Fibroblast of mammary gland (primary cell): ENCODE measurements at places on chromosomes 3 and 15.

DNA sequence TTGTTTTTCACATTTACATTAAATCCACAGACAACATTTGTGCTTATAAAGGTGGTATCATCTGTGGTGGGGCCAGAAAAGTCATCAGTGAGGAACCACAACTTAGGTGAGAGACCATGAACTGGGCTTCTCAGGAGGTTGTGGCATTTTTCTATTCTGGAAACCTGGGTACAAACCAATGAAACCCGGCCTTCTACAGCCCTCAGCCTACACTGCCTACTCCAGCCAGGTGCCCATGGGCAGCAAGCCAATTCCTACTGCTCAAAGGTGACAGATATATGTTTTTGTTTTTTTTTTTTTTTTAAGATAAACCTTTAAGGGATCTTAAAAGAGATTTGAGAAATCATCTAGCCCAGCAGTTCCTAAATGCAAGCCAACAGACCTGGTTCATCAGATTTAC lies 20.3 kb downstream of the SPG21 start:
- DNase-seq = no peak

DNA sequence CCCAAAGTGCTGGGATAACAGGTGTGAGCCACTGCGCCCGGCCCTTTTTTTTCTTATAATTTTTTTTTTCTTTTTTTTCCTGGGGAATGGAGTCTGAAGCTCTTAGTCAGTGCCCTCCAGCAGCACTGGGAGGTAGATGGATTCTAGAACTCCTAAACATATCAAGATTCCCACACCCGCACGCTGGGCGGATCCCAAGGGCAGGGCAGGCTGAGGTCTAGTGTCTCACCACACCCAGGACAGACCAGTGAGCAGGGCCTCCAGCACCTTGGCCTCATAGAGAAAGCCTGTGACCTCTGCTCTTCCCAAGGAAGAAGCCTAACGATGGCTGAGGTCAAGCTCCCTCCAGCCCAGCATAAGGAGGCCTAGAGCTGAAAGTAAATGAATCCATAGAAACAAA lies 153.7 kb upstream of the MEF2A start:
- no peak for DNase-seq

DNA sequence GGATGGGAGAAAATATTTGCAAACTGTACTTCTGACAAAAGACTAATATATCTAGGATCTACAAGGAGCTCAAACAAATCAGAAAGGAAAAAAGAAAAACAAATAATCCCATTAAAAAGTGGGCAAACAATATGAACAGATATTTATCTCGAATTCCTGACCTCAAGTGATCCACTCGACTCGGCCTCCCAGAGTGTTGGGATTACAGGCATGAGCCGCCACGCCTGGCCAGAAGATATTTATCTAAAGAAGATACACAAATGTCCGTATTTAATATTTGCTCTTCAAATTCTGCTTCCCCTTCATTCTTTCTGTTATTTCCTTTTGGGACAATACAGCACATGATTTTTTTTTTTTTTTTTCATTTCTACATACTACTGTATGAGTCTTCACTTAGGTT lies 151.7 kb upstream of the GRM7 start:
- DNase-seq = no peak

DNA sequence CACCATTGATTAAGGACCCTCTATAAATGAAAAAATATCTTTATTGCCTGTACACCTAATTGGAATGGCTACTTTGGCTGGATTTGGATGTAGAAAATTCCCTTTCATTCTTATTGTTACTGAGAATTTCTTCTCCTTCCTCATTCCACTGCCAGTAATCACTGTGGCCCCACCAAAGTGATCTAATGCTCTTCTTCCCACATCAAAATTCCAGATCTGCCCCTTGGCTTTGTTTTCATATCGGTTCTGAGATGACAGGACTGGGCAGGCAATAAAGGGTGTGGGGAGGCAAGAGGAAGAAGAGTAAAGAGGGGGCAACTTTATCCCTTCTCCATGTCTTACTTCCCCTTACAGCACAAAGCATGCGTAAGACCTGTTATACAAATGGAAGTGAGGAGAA lies 2.1 kb downstream of the ANKUB1 start:
- peak; percentile 7 for DNase-seq

GRCh38 chr15:42324308-42324707 lies 35.0 kb upstream of the CAPN3 start:
- peak; percentile 38 for DNase-seq

GRCh38 chr3:146161663-146162002 lies 649 bp upstream of the PLOD2 start:
- peak; percentile 67 for DNase-seq

DNA sequence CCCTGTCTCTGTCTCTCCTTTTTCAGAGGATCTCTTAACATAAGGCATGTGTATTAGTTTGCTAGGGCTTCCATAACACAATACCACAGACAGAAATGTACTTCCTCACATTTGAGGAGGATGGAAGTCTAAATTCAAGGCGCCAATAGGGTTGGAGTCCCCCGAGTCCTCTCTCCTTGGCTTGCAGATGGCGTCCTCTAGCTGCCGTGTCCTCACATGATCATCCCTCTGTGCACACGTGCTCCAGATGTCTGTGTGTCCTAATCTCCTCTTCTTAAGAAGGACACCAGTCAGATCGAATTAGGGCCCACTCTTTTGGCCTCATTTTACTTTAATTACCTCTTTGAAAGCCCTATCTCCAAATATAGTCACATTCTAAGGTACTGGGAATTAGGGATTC lies 23.0 kb upstream of the BFSP2 start:
- DNase-seq = peak; percentile 8

DNA sequence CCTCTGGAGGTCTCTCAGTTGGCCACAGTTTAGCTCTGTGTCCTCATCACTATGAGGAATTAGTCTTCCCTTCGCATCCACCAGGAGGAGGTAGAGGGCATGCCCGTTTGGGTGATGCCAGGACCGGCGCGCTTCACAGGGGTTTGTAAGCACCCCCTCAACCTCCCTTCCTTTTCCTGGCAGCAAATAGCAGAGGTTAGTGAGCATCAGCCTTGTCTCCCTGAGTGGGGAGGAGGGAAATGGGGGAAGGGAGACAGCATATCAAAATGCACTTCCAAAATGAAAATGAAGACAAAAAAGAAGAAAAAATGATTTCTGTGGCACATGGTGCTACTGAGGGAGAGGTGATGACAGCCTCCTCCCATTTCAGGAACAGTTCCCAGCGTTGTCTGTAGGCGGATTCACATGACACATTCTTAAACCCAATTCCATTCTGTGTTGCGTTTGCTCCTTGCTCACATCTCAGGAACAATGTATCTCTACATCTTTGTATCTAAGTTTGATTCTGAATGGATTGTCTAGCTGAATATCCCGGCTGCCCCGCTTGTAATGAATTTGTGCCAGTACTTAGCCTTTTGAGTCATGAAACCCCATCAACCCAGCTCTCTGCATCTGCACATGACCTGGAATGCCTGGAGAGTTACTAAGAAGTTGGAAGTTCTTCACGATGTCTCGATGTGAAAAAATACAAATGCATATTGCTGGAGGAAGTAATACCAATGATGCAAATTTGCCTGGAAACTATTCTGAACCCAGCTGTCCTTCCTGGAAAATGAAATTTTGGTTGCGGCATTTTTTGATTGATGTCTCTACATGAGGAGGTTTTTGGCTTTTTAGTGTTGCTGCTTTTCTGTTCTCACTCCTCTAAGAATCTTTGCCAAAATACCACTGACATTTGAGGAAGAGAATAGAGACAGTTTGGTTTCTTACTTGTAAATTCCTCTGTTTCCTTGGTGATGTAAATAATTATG lies 45.2 kb downstream of the TYRO3 start:
- peak; percentile 93 for DNase-seq

DNA sequence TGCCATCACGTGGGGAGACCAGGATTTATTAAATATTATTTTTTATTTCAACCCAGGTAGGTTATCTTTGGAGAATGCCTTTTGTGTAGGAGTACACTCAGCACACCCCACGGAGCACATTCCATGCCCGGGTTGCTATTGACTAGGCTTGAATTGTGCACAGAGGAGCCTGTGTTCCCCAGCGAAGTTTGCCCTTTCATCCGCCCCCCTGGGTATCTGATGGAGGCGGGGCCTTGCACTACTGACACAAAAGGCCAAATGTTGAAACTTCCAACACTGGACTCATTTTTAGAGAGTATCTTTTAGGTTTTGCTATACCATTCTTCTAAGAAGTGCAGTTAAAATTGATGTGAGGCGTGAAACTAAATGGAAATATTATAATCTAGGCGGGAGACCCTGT lies 39.3 kb upstream of the PPP4R2 start:
- DNase-seq = no peak

GRCh38 chr3:11154036-11154952 lies at the start of gene HRH1:
TSS of gene HRH1 (plus strand) at chr3:11154493. CDS start at chr3:11259038, 104,545 bp downstream.
- DNase-seq = no peak

GRCh38 chr3:37752649-37753025 lies 109.0 kb upstream of the CTDSPL start:
- DNase-seq = no peak

DNA sequence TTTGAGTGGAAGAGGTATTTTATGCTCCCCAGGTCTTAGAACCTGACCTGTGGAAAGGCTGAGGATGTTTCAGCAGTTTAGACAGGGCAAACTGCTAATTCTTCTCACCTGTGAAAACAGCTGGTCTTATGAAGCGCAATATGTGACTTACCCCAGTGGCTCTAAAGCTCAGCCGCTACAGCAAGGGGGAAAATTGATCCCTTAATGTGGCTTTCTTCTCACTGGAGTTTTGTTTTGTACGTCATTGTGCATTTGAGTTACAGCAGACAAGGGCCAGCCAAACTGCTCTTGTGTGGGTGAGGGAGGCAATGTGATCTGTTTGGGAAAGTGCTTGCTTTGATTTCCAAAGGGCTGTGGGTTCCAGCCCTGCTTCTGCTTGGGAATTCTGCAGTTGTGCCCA lies 293.4 kb upstream of the LRRFIP2 start:
- DNase-seq = no peak

GRCh38 chr15:70617911-70618287 lies 145.5 kb downstream of the UACA start:
- no peak for DNase-seq

GRCh38 chr3:113284453-113285050 lies 73.2 kb downstream of the BOC start:
- DNase-seq = no peak

DNA sequence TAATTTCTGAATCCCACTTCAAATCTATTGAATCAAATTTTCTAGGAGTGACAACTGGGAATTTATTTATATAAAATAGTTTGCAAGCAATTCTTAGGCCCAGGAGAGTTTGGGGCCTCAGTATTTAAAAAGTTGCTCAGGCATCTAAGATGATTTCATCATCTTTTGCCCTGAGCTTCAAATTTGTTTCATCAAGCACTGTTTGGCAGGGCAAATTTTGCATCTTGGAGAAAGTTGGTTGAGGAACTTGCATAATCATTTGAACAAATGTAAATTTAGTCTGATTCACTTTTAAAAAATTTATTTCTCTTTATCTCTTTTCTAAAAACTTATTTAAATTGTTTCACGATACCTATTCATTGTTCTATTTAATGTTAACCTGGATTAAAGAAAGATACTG lies 702.8 kb downstream of the SI start:
- DNase-seq = peak; percentile 1

GRCh38 chr15:80984856-80985255 lies 4.8 kb downstream of the MESD start:
- peak; percentile 33 for DNase-seq

DNA sequence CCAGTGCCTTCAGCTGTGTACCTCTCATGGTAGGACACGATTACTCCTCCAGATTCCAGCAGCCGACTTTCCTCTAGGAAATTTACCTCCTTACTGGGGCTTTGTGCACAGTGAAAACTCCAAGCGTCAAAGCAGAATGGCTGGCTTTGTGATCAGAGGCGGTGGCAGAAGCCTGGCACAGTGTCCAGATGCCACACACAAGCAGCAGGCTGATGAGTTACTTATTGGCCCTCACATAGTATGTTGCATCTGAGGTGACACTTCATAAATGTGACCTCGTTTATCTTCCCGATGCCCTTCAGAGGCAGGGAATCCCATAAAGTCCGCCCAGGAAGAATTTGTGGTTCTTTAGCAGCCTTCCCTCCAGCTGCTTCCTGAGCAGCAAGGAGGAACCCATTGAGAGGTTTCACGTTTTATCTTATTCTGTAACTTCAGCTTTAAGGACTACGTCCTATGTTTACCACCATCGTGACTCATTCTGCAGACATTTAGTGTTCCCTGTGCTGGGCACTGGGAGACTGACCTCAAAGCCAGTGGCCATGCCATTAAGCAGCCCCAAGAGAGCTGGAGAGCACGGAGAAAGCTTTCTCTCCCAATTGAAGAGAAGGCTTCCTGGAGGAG lies 107.1 kb upstream of the C15orf61 start:
- peak; percentile 53 for DNase-seq

DNA sequence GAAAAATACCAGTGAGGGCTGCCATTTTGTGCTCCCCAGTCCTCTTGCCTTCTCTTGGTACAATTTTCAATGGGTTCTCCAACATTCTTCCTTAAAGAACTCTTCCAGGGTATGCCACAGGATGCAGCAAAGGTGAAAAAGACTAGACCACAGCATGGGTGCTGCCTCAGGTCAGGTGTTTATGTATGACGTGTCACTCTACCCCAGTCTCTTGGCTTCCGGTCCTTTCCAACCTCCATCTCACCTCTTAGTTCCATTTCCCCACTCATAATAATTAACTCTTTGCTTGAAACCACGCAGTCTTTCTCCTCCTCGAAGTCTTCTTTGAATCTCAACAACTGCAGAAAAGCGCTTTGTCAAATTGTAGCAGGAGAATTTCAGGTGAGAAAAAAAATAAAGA lies 104.7 kb upstream of the TBC1D5 start:
- no peak for DNase-seq

- no peak for DNase-seq
Measured at GRCh38 chr3:152323834-152324233, 55.1 kb downstream of the MBNL1 start.

DNA sequence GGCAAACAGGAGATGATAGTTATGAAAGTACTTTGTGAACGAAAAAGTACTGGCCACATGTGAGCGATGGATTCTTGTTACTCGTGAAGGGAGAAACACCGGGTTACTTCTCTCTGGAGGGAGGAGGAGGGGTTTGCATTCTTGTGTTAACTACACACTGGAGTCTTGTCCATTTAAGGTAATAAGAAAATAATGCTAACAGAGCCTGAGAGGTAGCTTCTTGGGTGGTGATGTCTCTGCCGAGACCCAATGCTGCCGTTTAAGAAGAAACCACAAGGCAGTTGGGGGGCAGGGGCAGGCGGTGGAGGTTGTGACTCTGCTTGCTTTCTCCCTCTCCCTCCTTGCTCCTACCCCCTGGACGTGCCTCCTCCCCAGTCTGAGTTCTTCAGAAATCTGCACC lies 100.9 kb upstream of the ROPN1 start:
- no peak for DNase-seq

GRCh38 chr3:58049143-58049785 lies 41.0 kb downstream of the FLNB start:
- DNase-seq = peak; percentile 86

- peak; percentile 22 for DNase-seq
Measured at GRCh38 chr15:96342406-96343112, 12.1 kb downstream of the NR2F2 start.

DNA sequence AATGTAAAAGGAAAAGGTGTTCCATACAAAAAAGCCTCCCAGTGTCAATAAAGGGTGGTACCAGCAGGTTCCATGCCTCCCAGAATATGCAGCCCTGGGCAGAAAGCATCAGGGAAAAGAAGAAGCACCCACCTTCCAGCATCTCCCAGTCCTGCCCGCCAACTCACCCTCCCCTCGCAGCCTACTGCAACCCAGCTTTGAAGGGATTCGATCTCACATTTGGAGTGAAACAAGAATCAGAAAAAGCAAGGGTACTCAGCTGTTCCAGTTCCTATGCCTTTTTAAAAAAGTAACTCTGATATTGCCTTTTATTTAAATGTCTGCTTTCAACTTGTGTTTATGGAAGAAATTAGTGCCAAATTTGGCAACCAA lies 166.9 kb downstream of the ADAMTS17 start:
- no peak for DNase-seq
